Stimulated activated CD8-positive, alpha-beta memory T cell treated with anti-CD3 and anti-CD28 coated beads, Interleukin-4, amount 100 ng/mL, for 1 hour (primary cell): ENCODE measurements at places on chromosomes 2 and 18.

DNA sequence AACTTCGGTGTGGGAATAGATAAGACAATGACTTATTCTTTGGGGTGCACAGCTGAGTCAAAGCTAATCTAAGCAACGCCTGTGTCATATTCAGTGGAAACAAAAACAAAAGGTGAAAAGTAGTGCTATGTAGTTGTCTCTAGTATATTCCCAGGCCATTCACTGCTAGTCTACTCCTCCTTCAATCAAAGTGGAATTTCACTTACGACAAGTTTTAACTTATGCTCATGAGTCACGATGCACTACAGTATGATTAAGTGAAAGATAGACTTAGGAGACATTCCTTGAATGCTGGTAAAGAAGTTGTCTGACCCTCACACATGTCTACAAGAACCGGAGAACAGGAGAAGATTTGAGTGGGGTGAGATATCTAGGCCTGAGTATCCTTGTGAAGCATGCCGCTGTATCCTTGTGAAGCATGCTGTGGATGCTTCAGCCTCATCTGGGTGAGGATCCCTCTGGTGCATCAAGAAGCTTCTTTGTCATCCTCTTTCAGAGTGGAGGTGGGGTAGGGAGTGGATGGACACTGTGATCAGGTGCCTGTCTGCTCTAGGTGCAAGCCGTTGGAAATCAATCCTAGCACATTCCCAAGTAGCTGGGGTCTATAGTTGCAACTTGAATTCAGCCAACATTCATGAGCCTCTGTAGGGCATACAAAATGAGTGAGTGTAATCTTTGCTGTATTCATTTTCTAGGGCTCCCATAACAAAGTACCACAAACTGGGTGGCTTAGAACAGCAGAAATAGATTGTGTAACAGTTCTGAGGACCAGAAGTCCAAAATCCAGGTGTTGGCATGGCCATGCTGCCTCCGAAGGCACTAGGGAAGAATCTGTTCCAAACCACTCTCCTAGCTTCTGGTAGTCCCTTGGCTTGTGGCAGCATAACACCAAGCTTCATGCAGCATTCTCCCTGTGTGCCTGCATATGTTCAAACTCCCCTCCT lies 173.5 kb upstream of the FN1 start:
- no peak for DNase-seq

DNA sequence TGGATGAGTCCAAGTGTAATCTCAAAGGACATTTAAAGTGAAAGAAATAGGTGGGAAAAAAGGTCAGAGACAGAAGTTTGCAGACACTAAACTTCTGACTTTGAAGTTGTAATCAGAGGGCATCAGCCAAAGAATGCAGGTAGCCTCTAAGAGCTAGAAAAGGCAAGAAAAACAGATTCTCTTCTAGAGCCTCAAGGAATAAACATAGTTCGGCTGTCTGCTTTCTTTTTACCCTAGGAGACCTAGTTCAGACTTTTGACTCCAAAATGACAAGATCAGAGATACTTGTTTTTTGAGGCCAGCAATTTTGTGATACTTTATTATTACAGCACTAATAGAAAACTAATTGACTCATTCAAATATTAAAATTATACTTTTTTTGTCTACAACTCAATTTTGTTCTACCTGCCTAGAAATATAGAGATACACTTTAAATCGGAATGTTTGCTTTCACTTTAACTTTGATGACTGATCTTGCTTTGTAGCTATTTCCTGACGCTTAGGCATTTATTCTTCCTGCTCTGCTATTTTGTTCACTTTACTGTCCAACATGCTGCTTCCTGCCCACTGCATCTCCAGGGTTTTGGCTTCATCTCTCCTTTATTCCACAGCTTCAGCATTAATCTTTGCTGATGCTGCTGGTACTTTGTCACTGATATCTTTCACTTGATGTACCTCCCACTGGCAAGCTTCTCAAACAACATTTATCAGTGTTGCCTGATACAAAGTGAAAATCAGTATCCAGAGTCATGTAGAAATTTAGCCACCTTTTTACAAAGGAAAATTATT lies 272.5 kb downstream of the DSEL start:
- no peak for DNase-seq

GRCh38 chr18:49052891-49053644 lies 102.3 kb upstream of the SMAD7 start:
- DNase-seq = no peak

GRCh38 chr2:240529344-240529999 lies 28.3 kb downstream of the ANKMY1 start:
- no peak for DNase-seq
